ENCODE measurements at places on chromosomes 7 and 10.

- no peak for DNase-seq
- no peaks in the 10 kb centered on the region for H3K36me3 ChIP-seq
- H3K4me1 ChIP-seq: no peaks in the 10 kb centered on the region
- H3K4me3 ChIP-seq: no peak overlapping the region
- no peaks in the 10 kb centered on the region for H3K27me3 ChIP-seq
Measured at GRCh38 chr10:36248304-36248981, 606.3 kb upstream of the FZD8 start.

- H3K36me3 ChIP-seq: peaks cover 13% of the 10 kb centered on the region
- no peaks in the 10 kb centered on the region for H3K4me1 ChIP-seq
- no peaks in the 10 kb centered on the region for H3K27me3 ChIP-seq
Measured at GRCh38 chr10:125846894-125847293, 23.5 kb downstream of the BCCIP start.

GRCh38 chr10:76114581-76115001, 683.2 kb downstream of the LRMDA start:
- no peak for DNase-seq
- peaks cover 1% of the 10 kb centered on the region for H3K27me3 ChIP-seq
- H3K27ac ChIP-seq: no peak overlapping the region
- no peak overlapping the region for H3K4me3 ChIP-seq
- H3K36me3 ChIP-seq: no peaks in the 10 kb centered on the region

DNA sequence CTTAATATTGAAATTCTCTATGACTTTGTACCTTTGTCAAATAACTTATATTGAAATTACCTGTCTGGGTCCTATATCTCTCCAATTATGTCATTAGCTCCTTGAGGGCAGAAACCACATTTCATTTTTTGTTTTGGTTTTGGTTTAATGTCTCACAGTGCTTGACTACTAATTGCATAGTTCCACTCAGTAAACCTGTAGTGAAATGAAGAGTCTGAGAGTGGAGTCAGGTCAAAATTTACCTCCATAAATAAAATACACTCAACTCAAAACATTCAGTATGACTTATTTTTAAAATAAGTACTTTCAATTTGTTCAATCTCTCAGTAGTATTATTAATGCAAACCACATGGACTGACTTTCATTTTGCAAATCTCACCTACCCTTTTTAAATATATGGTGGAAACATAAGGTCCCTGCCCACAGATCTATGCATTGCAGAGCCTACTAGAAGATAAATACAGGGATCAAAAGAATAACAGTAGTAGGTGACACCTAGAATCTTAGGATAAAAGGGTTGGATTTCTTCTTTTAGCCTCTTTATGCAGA, 32.5 kb downstream of the PDE1C start:
- DNase-seq: no peak
- no peaks in the 10 kb centered on the region for H3K36me3 ChIP-seq
- peaks cover 2% of the 10 kb centered on the region for H3K27me3 ChIP-seq
- H3K27ac ChIP-seq: no peak overlapping the region

GRCh38 chr7:4100148-4100547, 581.9 kb upstream of the FOXK1 start:
- H3K27me3 ChIP-seq: peaks cover 12% of the 10 kb centered on the region
- no peak overlapping the region for H3K27ac ChIP-seq
- no peaks in the 10 kb centered on the region for H3K4me1 ChIP-seq
- DNase-seq: no peak

- peaks cover 2% of the 10 kb centered on the region for H3K36me3 ChIP-seq
- peaks cover 3% of the 10 kb centered on the region for H3K4me1 ChIP-seq
- no peak overlapping the region for H3K4me3 ChIP-seq
- no peaks in the 10 kb centered on the region for H3K27me3 ChIP-seq
- no peak overlapping the region for H3K27ac ChIP-seq
Measured at GRCh38 chr10:103641326-103641725, 147.8 kb downstream of the NEURL1 start.

- no peaks in the 10 kb centered on the region for H3K4me1 ChIP-seq
- no peaks in the 10 kb centered on the region for H3K27me3 ChIP-seq
- H3K4me3 ChIP-seq: no peak overlapping the region
- peaks cover 14% of the 10 kb centered on the region for H3K36me3 ChIP-seq
Measured at GRCh38 chr10:60098677-60099601, 192.6 kb upstream of the CCDC6 start.

GRCh38 chr10:28382525-28383269, 79.8 kb upstream of the MPP7 start:
- DNase-seq: no peak
- peaks cover 8% of the 10 kb centered on the region for H3K27me3 ChIP-seq
- H3K36me3 ChIP-seq: no peaks in the 10 kb centered on the region
- no peak overlapping the region for H3K27ac ChIP-seq
- H3K4me3 ChIP-seq: no peak overlapping the region
- H3K4me1 ChIP-seq: peaks cover 5% of the 10 kb centered on the region

- H3K27me3 ChIP-seq: no peaks in the 10 kb centered on the region
- no peak for DNase-seq
- peaks cover 52% of the 10 kb centered on the region for H3K4me1 ChIP-seq
- peak overlapping the region; percentile 69 for H3K27ac ChIP-seq
- H3K36me3 ChIP-seq: peaks cover 7% of the 10 kb centered on the region
Measured at GRCh38 chr7:47573758-47574481, 8.0 kb downstream of the TNS3 start.

GRCh38 chr10:127413326-127413725, 135.8 kb upstream of the NPS start:
- DNase-seq: no peak
- no peaks in the 10 kb centered on the region for H3K27me3 ChIP-seq
- H3K36me3 ChIP-seq: no peaks in the 10 kb centered on the region
- no peaks in the 10 kb centered on the region for H3K4me1 ChIP-seq

- H3K4me3 ChIP-seq: no peak overlapping the region
- no peaks in the 10 kb centered on the region for H3K36me3 ChIP-seq
- no peaks in the 10 kb centered on the region for H3K27me3 ChIP-seq
- H3K27ac ChIP-seq: no peak overlapping the region
Measured at GRCh38 chr7:109376576-109376975, 806.9 kb downstream of the DNAJB9 start.

- no peaks in the 10 kb centered on the region for H3K4me1 ChIP-seq
- no peak for DNase-seq
- H3K4me3 ChIP-seq: no peak overlapping the region
- H3K36me3 ChIP-seq: no peaks in the 10 kb centered on the region
- H3K27ac ChIP-seq: no peak overlapping the region
Measured at GRCh38 chr10:111410740-111411139, 333.9 kb downstream of the ADRA2A start.

GRCh38 chr7:123998921-123999320, 33.9 kb downstream of the TMEM229A start:
- H3K4me3 ChIP-seq: no peak overlapping the region
- no peaks in the 10 kb centered on the region for H3K4me1 ChIP-seq
- DNase-seq: no peak
- no peak overlapping the region for H3K27ac ChIP-seq
- no peaks in the 10 kb centered on the region for H3K36me3 ChIP-seq

DNA sequence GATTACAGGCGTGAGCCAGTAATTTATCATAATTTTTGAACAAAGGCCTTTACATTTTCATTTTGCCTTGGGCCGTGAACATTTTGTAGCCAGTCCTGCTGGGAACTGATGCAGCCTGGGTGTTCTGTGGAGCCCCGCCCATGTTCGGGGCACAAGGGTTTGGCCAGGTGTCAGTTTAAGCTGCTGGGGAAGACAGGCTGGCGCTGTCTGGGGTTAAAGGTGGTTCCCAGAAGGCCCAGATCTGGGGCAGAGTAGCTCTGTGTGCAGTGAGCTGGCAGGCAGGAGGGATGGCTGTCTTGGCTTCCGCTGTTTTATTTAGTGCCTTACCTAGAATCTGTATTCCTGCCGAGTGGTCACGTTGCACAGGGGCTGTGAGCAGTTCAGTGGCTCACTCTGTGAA, 50.2 kb downstream of the DOCK1 start:
- H3K27me3 ChIP-seq: no peaks in the 10 kb centered on the region
- H3K4me3 ChIP-seq: no peak overlapping the region
- no peaks in the 10 kb centered on the region for H3K4me1 ChIP-seq

DNA sequence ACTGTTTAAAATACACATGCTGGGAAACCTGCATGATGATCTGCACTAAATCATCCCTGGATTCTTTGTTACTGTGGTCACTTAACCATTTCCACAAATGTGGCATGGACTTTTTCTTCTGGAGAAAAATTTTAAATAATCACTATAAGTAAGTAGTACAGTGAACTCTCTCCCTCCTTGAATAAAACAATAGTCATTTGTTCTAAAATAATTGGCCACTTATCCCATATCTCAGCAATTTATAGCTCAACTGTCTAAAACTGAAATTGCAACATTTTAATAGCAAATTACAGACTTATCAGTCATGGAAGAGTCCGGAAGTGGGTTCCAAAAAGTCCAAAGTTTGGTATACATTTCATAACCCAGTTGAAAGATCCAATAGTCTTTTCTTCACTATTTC, 90.9 kb downstream of the MTERF1 start:
- DNase-seq: no peak
- peaks cover 2% of the 10 kb centered on the region for H3K4me1 ChIP-seq
- H3K27ac ChIP-seq: no peak overlapping the region
- H3K27me3 ChIP-seq: peaks cover 2% of the 10 kb centered on the region

GRCh38 chr10:76298329-76298728, 866.9 kb downstream of the LRMDA start:
- H3K4me1 ChIP-seq: no peaks in the 10 kb centered on the region
- no peak overlapping the region for H3K27ac ChIP-seq
- H3K27me3 ChIP-seq: no peaks in the 10 kb centered on the region
- no peak overlapping the region for H3K4me3 ChIP-seq

DNA sequence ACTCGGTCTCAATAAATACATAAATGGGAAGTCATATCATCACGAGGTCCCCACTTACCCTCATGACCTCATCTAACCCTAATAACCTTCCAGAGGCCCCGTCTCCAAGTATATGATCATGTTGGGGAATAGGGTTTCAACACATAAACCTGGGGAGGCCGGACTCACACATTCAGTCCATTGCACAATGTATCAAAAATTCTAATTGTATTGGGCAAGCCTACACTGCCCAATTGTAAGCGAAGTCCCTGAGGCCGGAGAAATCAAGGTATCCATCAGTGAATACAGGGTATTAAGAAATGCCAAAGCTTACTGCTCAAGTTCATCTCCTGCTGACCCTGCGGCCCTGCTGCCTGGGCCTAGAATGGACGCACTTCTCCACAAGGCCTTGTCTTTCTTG, 69.6 kb downstream of the PARP12 start:
- no peak for DNase-seq
- no peaks in the 10 kb centered on the region for H3K36me3 ChIP-seq
- no peak overlapping the region for H3K4me3 ChIP-seq
- H3K27me3 ChIP-seq: no peaks in the 10 kb centered on the region
- peaks cover 12% of the 10 kb centered on the region for H3K4me1 ChIP-seq
- H3K27ac ChIP-seq: no peak overlapping the region

- no peak overlapping the region for H3K27ac ChIP-seq
- no peaks in the 10 kb centered on the region for H3K36me3 ChIP-seq
- H3K4me1 ChIP-seq: no peaks in the 10 kb centered on the region
- no peaks in the 10 kb centered on the region for H3K27me3 ChIP-seq
- H3K4me3 ChIP-seq: no peak overlapping the region
- DNase-seq: no peak
Measured at GRCh38 chr7:157964016-157964415, 623.6 kb downstream of the PTPRN2 start.

- H3K27ac ChIP-seq: no peak overlapping the region
- H3K4me3 ChIP-seq: no peak overlapping the region
- H3K4me1 ChIP-seq: no peaks in the 10 kb centered on the region
- H3K27me3 ChIP-seq: peaks cover 6% of the 10 kb centered on the region
- DNase-seq: no peak
Measured at GRCh38 chr10:26612151-26612915, 85.2 kb upstream of the PDSS1 start.

- H3K27me3 ChIP-seq: peaks cover 22% of the 10 kb centered on the region
- H3K36me3 ChIP-seq: no peaks in the 10 kb centered on the region
- DNase-seq: no peak
- H3K4me3 ChIP-seq: peak overlapping the region; percentile 88
- no peak overlapping the region for H3K27ac ChIP-seq
Measured at GRCh38 chr7:127251465-127252376, 1.0 kb downstream of the GRM8 start.

DNA sequence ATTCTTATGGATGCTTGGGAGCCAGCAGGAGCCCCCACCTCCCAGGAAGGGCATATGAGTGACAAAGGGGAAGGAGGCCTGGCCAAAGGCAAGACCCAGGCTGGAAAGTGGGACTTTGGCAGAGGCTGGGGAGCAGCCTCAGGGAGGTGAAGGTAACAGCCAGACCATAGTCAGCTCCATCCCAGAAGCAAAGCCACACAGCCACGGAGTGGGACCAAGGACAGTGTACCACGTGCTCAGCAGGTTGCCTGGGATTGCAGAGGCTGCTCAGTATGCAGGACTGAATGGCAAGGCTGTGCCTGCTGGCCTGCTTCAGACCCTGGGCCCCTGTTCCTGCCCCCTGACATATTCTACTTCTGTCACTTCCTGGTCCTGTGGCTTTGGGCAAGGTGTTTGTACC, 17.6 kb upstream of the GPR26 start:
- no peaks in the 10 kb centered on the region for H3K4me1 ChIP-seq
- H3K27ac ChIP-seq: no peak overlapping the region
- H3K36me3 ChIP-seq: peaks cover 1% of the 10 kb centered on the region
- no peak overlapping the region for H3K4me3 ChIP-seq

- no peaks in the 10 kb centered on the region for H3K27me3 ChIP-seq
- no peak for DNase-seq
- H3K4me1 ChIP-seq: peaks cover 2% of the 10 kb centered on the region
Measured at GRCh38 chr10:96073722-96074121, 30.3 kb downstream of the CCNJ start.

DNA sequence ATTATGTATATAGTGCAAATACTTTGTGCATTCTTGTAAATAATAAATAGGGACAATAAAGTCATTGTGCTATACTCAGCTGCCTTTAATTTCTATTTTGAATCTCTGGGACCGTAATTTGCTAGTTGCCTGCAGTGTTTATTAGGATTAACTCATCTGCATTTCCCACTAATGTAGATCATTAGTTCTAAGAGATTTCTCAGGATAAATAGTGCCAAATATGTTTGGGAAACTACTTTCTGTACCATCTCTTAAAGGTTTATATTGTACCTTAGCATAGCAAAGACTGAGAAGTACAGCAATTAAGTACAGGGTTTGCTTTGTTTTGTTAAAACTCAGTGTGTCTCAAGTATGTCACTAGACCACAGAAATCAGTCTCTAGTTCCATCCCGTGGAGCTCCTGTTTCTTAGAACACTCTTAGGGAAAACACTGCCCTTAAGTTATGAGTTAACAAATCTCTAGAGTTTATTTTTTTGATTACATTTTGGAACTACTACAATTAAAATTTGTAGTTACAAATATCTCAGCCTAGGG, 26.0 kb downstream of the ADD3 start:
- no peak for DNase-seq
- H3K27me3 ChIP-seq: no peaks in the 10 kb centered on the region
- no peak overlapping the region for H3K27ac ChIP-seq
- H3K4me3 ChIP-seq: no peak overlapping the region

DNA sequence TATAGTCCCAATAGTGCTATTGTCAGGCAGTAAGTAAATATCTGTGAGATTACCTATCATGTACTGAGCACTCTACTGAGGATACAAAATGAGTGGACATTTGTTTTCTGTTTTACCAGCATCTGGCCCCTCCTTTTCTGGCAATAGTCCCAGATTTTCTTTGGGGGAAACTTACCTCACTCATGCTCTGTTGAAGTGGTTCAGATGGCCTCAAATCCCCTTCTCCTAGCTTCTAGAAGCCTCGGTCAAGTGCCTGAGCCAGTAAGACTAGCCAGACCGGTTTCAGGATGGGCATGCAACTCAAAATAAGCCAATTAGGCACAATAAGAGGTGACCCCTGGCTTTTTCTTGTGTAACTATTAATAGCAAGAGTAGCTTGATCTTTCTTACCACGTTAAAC, 19.7 kb downstream of the TRDMT1 start:
- no peaks in the 10 kb centered on the region for H3K27me3 ChIP-seq
- H3K4me1 ChIP-seq: peaks cover 2% of the 10 kb centered on the region
- peaks cover 3% of the 10 kb centered on the region for H3K36me3 ChIP-seq
- DNase-seq: no peak

Measured in memory B cell (primary cell).